ENCODE measurements at places on chromosomes 13 and 19. TPM values are rescaled to one million over a fixed set of nuclear protein-coding genes. Genes with fewer than 3 reads are reported as not detected.
A peak's percentile ranks its signal among the peaks of the same experiment; 100 is the strongest.

- DNase-seq: peak; percentile 53
Observed at GRCh38 chr13:95614641-95615245, 29.8 kb downstream of the DZIP1 start.

GRCh38 chr19:42233106-42233505 is 9.3 kb downstream of the GSK3A start:
- no peak for DNase-seq

DNA sequence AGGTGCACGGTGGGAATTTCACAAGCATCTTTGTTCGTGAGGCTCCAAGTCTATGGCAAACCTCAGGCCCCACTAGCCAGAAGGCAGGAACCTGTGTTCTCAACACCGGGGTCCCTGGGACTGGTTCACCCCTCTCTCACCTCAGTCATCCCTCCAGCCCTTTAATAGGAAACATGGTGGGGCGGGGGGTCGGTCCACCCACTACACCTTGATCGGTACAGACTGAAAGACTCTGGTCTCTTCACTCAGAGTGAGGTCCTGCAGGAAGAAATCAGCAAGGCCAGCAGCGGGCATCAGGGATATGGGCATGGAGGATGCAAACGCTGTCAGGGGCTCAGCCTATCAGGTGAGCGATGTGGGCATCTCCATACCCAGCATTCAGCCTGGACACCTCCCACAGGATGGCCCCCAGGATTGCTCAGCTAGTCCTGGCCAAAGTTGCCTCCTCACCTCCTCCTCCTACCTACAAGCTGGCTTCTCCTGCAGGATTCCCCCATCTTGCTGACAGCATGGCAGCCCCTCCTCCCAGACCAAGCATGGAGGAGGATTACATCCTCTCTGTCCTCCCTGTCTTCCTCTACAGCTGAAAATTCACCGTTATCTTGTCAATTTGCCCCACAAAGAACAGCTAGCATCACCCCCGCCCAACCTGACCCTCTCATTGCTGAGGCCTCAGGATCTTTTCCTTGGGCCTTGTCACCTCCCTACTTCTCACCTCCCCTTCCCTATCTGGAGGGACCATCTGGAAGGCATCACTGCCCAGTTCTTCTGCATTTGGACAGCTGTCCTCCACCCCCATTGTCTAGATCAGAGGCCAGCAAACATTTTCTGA is 37.3 kb upstream of the CD33 start:
- no peak for DNase-seq

GRCh38 chr13:82681535-82681934 is 1200.7 kb downstream of the SLITRK1 start:
- DNase-seq: no peak

PCDH9 gene
- 1.9 TPM for total RNA-seq

GRCh38 chr19:35240327-35240726 is 8.5 kb upstream of the LSR start:
- peak; percentile 65 for DNase-seq

TMEM86B gene
- total RNA-seq: 0.21 TPM

DNA sequence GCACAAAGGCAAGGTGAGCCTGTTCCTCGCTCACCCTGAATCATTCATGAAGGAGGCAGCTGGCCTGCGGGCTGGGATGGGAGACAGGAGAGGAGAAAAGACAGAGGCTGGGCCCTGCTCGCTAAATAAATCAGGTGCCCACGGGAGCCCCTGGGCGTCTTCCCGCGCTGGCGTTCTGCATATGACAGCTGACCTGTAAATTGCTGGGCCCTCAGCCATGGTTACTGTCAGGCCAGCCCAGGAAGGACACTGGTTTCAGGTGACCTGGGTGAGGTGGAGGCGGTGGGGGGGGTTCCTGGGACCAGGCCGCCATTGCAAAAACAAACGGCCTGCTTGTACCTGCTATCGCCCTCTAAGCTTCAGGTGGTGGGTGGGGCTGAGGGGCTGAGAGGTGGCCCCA is 3.4 kb upstream of the PTBP1 start:
- DNase-seq: no peak

- DNase-seq: no peak
Observed at GRCh38 chr13:51704399-51705313, 99.3 kb downstream of the DHRS12 start.

DNA sequence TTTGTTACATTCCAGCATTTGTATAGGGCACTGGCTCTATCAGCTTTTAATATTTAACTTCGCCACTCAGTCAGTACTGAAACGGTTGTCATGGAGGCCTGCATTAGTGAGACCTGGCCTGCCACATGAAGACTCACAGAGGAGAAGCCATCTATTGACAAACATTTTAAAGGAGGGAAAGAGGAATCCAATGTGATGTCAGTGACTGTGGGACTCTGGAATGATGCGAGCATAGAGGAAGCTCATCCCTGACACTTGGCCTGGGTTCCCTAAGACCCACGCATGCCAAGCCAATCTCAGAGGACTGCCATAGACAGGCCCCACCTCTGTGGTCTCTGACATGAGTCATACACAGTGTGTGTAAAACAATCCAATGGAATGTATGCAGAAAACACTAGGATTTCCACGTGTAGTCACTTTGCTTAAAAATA is 7.9 kb upstream of the DPY19L3 start:
- DNase-seq: no peak

ZNF333 gene
- total RNA-seq: 7.6 TPM

DNA sequence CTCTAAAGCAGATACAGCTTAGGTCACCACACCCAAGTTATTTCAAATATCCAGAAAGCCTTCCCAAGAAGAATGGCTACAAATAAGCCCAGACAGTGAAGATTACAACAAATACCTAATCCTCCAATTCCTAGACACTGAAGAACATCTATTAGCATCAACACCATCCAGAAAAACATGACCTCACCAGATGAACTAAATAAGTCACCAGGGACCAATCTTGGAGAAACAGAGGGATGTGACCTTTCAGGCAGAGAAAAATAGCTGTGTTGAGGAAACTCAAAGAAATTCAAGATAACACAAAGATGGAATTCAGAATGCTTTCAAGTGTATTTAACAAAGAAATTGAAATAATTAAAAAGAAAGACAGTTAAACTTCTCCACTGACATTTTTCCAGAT is 15.0 kb upstream of the CLC start:
- DNase-seq: no peak

DNA sequence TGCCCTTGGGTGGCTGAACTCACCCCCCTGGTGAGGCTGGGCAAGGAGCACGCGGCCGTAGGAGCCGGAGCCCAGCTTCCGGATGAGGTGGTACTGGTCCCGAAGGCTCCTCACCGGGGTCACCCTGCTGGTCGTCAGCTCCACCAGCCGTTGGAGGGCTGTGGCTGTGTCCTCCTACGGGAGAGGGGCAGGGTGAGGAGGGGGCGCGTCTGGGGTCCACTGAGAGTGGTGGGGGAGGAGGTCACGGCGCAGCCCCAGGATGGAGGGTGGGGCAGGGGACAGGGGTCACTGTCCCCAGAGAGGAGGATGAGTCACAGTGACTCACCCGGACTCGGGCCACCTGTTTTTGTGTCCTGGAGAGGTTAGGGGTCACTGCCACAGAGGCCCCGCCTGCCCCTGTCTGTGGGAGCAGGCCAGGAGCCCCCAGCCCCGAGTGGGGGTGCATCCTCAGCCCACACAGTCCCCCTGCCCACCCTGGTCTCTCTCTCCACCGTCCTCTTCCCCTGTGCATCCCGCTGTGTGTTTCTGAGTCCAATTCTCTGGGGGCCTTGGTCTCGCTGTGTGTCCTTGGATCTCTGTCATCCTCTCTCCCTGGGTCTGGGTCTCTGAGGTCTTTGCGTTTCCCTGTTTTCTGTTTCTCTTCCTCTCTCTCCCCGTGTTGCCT is 435 bp downstream of the SBK3 start:
- DNase-seq: no peak
